ENCODE measurements at places on chromosomes 6 and 20.

DNA sequence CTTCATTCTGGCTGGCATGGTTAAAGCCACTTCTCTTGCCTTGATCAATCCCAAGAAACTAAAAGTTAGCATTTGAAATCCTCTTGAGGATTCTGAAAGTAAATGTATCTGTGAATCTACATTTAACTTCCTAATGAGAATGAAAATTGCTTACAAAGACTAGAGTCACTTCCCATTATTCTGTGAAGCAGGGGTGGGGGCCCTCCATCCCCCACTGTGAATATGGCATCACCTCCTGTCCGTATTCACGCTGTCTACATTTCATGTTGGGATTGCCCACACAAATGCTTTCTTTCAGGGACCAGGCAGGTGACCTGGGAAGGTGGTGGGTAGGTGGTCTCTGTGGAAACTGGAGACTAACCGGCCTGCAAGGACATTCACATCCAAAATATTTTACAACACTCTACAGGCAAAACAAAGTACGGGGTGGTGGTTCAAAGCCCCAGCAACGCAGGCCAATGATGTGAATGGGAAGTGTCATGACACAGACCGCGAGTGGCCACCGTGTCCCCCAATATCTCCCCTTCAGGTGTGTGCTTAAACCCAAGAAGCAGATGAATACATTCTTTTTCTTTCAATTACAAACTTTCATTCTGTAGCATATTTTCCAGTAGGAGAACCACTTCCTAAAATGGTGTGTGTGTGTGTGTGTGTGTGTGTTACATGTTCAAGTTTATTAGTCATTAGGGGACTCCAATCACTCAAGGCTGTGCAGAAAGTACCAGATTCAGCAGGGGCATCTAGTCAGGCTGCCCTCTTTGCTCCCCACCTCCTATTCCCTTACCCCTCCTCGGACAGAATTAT, 132.2 kb downstream of the PRND start:
- DNase-seq, result no peak

- no peak for DNase-seq
Observed at GRCh38 chr6:135853986-135854385, 2.5 kb downstream of the PDE7B start.

- DNase-seq, result no peak
Observed at GRCh38 chr6:72623808-72624207, 1.9 kb downstream of the KCNQ5 start.

DNA sequence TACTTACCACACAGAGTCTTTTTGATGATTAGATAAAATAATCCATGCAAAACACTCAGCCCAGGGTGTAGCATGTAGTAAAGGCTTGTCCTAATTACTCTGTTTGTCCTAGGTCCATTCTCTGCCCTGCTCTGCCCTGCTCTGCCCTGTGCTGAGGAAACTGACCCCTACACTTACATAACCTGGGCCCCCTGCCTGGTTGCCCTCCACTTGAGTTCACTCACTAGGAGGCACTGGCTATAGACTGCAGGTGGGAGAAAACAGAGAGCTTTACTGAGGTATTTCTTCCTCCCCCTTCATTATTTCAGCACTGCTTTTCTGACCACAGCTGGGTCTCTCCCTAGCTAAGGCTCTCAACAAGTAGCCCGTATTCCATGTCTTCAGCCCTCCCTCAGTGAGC, 70.9 kb upstream of the TBX18 start:
- no peak for DNase-seq

DNA sequence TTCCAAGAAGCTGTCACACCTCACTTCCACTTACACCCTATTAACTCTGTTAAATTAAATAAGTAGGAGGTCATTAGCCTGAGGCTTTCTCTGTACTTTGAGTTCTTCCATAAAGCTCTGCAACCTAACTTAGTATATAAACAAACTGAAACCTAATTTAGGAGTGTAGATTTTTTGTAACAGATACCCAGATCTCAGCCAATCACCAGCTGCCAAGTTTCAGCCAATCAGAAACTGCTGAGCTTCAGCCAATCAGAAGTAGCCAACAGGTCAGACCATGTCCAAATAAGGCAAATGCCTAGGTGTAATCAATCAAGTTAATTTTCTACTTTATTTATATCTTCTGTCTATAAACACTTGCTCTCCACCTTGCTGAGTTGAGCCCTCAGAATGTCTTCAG, 142.7 kb upstream of the SULF2 start:
- no peak for DNase-seq

GRCh38 chr20:32473231-32474008, 111.7 kb downstream of the NOL4L start:
- no peak for DNase-seq

DNA sequence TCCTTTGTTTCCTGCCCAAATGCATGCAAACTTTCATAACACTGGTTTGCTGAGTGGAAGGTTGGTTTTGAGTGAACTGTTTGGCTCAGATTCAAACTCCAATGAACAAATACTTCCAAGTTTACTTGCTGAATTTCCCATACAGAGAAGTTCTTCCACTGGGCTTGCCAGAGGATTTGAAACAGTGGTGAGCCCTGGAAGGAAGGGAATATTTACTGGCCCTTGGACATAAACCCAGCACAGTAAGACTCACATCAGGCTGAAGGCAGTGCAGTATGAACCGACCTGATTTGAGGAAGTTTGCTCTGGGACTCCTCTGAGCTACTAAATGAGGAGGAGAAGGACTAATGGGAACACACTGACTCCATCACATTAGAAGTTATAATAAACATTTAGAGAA, 3.8 kb downstream of the TRAF3IP2 start:
- DNase-seq, result no peak

DNA sequence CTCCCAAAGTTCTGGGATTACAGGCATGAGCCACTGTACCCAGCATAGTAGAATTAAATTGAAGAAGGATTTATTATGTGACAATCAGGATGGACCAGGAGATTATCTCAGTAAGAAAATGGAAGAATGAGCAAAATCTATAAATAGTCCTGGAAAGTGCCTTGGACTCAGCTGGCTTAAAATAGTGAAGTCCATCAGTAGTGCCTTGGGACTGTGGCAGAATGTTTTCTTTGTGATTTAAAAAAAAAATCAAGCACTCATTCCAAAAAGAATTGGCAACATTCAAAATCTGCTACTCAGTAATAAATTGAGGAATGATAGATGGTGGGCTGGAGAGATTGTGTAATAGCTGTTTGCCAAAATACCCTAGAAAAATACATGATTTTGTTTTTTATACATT, 37.0 kb upstream of the MAS1 start:
- no peak for DNase-seq

DNA sequence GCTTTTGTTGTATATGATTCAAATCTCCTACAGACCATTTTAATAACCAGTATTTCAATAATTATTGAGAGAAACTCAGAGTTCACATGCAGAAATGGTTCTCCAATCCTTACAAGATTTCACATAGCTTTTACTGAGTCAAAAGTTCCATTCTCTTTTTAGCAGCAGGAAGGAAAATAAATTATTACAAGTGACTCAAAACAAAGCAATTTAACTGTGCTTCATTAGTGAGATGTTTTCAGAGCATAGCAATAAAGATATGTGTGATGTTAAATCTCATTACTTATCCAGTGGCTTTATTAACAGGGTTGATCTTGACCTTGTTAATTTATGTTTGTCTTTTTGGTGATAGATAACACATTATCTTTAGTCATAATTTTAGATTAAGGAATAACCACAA, 22.0 kb downstream of the KIF13A start:
- DNase-seq, result no peak

DNA sequence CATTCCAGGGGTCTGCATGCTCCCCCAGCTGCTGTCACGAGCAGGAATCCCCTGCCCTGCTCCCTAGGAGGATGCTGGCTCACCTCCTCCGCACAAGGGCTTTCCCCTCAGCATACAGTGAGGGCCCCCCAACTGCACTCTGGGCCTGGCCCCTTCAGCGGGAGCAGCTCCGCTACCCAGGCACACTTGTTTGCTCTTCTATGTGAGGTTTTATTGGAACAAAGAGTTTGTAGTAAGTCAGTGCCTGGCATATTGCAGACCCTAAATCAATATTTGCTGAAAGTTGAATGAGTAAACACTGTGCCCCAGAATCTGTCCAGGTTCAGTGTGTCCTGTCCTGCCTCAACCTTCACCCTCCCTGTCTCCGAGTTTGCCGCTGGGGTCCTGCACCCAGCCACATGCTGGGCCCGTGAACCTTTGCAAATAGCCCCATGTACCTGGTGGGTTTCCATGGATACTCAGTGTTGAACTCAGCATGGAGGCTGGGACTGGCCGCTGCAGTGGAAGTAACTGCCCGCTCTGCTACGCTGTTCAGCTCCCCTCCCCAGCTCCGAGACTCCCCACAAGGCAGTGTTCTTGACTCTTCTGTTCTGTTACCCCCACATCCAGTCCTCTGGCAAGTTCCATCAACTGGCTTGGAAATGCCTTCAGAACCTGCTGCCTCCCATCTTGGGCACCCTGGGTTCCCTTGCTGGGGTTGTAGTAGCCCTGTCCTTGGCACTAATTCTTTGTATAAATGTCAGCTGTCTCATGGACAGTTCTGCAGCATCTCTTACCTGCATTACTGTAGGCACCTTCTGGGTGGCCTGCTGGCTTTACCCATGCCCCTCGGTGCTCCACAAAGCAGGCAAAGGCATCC, 15.7 kb downstream of the SLC22A1 start:
- DNase-seq, result no peak

DNA sequence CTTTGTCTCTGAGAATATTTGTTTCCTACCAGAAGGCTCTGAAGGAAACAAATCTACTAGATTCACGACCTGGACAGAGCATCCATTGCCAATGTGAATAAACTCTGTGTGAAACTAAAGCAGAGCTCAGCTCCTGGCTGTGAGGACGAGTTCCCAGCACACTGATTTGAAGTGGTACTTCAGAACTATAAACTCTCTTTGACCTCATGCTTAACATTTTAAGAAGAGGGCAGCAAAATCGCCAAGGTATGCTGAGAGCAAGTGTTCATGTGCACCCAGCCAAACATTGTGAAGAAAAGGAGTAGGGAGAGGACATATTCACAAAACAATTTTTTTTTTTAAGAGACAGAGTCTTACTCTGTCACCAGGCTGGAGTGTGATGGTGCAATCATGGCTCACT, 33.7 kb upstream of the ZNF133 start:
- no peak for DNase-seq

DNA sequence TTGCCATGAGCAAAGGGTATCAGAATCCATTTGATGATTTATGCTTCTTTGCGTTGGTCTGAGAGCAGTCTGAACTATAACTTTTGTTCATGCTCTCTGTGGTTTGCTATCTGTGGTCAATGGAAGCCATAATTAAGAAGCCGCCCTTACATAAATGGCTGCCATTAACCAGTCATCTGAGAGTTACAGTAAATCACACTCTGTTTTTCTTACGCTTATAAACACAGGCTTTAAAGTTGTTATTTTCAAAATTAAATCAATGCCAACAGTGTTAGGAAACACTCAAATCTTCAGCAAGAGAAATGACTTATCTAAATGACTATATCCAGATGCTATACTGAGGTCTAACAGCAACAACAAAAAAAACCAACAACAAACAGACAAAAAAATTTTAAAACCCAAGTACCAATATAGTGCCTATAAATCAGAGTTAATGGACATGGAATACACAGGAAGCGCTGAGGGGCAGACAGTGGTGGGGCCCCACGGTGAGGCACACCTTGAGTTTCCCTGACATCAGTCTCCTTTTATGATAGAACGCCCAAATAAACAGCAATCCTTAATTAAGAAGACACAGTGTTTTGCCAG, 108.0 kb upstream of the C6orf118 start:
- no peak for DNase-seq

GRCh38 chr6:16956361-16956760, 145.5 kb upstream of the STMND1 start:
- DNase-seq, result no peak
